ENCODE measurements at places on chromosomes 3 and 15. TPM values are rescaled to one million over a fixed set of nuclear protein-coding genes. Genes with fewer than 3 reads are reported as not detected.

GRCh38 chr15:93321881-93322282 is 232.9 kb upstream of the RGMA start:
- DNase-seq = no peak

The THAP10 gene
- 4.8 TPM for total RNA-seq

The DOCK3 gene
- total RNA-seq = 2.0 TPM

DNA sequence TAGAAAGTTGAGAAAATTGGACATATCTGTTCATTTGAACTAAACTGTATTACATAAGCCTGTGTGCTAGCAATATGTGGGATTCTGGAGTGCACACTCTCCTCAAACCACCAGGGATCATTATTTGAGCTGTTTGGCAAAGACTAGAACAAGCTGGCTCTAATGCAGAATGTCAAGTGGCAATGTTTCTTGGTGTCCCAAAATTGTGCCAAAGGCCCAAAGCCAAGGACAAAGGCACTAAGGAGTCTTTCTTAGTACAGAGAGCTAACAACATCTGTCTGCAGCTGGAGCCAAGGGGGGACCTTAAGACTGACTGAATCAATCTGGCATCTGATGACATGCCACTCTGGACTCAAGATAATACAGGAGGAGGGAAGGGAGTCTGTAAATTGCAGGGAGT is 76.7 kb upstream of the STRIT1 start:
- DNase-seq = no peak

DNA sequence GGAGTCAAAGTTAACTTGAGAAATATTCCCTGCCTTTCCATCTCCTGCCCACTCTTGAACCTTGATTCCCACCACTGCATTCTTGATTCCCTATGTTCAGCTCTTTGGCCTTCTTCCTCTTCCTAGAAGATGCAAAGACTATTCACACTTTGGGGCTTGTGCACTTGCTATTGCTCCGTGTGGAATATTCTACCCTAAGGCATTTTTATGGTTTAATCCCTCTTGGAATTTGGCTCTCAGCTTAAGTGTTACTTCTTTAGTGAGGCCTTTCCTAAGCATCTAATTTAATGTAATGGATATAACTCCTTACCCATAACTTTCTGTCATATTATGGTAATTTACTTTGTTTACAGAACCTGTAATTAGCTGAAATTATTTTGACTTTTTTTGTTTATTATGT is 318.9 kb upstream of the COL8A1 start:
- DNase-seq = no peak

The EMC7 gene
- 17.0 TPM for total RNA-seq

- DNase-seq = no peak
Observed at GRCh38 chr3:169954142-169954756, 12.4 kb upstream of the SEC62 start.

DNA sequence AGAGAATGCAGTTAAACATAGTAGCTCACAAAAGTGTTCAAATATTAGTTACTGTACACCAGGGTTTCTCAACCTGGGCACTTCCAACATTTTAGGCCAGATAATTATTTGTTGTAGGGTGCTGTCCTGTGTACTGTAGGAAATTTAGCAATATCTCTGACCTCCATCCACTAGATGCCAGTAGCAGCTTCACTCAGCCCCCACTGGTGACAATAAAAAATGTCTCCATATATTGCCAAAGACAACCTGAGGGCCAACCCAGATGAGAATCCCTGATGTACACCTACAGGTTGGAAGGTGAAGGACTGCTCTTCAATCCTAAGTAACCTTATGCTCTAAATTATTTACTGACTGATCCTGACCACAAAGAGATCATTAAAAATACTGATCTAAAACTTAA is 32.5 kb downstream of the DCUN1D1 start:
- DNase-seq = no peak

DNA sequence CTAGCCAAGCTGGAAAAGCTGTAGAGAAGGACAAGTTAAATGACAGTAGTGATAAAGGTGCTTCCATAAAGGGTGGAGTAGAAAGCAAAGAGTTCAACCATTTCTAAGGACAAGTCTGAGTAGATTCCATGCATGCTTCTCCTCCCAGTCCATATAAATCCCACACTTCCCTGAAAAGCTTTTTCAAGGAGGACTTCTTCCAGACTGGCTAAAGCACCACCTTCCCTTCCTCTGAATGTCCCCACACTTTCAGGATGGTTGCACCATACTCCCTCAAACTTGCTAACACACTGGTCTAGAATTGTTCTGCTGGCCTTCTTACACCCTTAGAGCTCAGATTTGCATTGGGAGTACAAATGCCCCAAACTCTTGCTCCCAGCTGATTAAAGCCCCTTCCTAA is 40.9 kb downstream of the FBN1 start:
- no peak for DNase-seq

DNA sequence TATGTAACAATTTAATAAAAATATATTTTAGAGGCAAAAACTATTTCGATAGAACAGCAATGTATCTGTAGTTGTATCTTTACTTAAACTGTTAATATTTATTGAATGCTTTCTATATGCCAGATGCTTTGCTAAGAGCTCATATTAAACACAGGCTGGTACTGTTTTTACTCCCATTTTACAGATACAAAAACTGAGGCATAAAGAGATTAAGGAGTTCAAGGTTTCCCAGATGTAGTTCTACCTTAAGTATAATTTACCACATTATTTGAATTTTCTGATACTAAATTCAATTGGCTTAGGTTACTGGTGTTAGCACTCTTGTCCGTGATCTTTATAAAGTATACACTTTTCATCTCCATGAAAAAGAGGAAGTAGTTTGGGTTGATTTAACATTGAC is 149.8 kb downstream of the ROBO2 start:
- DNase-seq = no peak

- no peak for DNase-seq
Observed at GRCh38 chr3:124451630-124452317, 278.5 kb upstream of the UMPS start.

DNA sequence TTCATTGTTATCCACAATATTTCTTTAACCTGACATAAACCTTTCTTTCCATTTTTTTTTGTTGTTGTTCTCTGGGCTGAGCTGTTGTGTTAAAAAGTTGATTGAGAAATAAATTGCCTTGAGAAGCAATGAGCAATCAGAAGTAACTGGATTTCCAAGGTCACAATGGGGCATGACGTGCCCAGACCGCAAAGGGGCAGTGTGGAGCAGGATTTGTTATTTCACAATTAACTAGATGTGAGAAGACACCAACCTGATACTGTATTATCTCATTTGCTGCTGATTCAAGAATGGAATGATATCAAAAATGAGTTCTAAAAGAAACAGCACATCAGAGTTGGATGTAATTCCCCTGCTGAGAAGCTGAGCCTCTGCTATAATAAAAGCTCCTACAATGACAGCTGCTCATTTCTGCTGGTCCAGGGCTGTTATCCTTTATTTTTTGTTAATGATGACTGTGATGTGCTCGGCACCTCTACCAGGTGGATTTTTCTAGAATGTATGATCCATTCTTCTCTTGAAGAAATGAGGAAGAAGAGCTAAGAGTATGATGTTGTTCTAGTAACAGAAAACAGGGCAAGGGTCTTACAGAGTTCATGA is 28.1 kb downstream of the CPNE4 start:
- DNase-seq = no peak

DNA sequence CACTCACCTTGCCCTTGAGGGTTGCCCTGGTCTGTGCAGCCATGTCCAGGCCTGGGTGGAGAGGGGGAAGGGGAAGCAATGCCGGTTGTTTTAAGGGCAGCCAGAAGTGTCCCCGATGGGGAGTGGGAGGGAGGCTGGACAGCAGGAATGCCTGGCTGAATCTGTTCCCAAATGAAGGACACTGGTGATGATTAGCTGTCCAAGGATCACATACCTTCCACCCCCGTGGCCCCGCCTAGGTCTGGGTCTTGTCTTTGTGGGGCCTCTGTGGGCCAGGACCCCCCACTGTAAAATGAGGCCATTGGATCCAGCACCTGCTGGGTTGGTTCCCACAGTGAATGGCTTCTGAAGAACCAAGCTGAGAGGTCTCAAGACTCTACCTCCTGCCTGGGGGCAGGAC is 71.4 kb downstream of the FBLN2 start:
- DNase-seq = peak; percentile 45

GRCh38 chr3:138263104-138263503 is 66.5 kb downstream of the NME9 start:
- no peak for DNase-seq

The BNC1 gene
- not detected for total RNA-seq

- DNase-seq = no peak
Observed at GRCh38 chr3:10549617-10550230, 44.3 kb upstream of the ATP2B2 start.

- DNase-seq = no peak
Observed at GRCh38 chr3:114764056-114764492, 383.0 kb downstream of the ZBTB20 start.
